ENCODE measurements at places on chromosomes 5 and 9.

GRCh38 chr5:110297152-110297670 lies 429.3 kb downstream of the TMEM232 start:
- DNase-seq: no peak

DNA sequence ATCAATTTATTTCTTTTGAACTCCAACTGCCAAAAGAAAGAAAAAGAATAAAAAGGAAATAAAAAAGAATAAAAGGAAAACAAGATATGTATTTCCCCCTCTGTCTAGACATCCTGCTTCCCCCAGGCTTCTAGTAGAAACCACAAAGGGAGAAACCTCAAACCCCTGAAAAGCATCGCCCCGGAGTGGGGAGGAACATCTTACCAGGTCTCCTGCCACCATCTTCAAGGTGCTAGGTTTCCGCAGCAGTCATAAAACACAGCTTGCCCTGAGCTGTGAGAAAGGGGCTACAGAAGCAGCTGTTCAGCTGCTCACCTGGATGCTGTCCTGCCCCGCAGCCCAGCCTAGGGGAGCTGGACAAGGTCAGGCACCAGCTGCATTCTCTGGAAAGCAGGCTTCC lies 487.7 kb downstream of the GADD45G start:
- DNase-seq: no peak

DNA sequence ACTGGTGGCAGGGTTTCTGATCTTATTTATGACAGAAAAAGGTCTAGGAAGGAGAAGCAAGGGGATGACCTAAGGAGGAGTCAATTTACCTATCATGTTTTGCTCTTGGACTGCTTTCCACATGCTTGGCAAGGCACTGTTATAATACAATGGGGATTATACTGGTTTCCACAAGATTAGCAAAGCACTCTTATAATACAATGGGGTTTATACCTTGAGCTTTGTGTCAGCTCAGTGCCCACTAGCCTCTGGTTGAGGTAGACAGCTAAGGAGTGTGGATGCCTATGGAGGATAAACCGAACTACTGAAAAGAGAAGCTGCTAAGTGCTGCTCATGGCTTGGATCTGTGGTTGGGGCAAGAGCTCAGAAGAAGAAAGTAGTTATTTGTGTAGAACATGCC lies 68.7 kb downstream of the MRPS27 start:
- DNase-seq: no peak

- no peak for DNase-seq
These were observed 138.9 kb downstream of the WDR41 start for GRCh38 chr5:77353251-77353650.

DNA sequence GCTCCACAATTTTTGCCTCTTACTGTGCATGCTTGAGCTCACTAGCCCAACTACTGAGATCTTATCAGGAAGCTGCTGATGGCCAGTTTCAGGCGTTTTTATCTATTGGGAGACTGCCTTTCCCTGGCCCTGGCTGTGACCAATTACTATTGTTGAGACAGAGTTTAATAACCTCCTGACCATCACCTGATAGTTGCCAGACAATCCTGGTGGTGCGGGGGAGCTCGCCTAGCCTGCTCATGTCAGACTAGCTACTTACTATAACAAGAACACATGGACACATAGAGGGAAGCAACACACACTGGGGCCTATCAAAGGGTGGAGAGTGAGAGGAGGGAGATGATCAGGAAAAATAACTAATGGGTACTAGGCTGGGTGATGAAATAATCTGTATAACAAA lies 13.0 kb upstream of the OXCT1 start:
- no peak for DNase-seq

- no peak for DNase-seq
These were observed 714.2 kb upstream of the C9orf72 start for GRCh38 chr9:28287455-28287854.
